ENCODE measurements at places on chromosomes 6 and 20. TPM values are rescaled to one million over a fixed set of nuclear protein-coding genes. Genes with fewer than 3 reads are reported as not detected.

DNA sequence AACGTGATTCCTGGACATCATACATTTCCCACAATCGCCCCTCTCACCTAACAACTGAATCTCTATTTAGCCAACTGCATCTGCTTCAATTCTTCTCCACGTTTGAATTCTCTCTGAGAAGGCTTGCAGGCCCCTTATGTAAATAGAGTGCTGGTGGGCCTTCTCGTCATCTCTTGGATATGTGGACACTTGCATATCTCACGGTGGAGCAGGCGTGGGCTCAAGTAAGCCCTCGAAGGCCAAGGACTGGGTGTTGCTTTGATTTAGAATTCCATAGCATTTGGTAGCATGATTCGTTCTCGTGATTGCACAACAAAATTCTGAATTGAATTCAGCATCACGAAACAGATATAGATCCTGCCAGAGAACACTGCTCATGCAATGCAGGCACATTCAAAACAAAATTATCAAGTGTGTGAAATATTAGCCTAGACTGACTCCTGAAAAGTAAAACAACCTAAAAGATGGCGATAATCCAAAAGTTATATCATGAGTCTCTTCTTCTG is 613.6 kb downstream of the TFAP2A start:
- no peak for DNase-seq

GRCh38 chr6:24910331-24910960 is 25.3 kb downstream of the RIPOR2 start:
- DNase-seq, result no peak

DNA sequence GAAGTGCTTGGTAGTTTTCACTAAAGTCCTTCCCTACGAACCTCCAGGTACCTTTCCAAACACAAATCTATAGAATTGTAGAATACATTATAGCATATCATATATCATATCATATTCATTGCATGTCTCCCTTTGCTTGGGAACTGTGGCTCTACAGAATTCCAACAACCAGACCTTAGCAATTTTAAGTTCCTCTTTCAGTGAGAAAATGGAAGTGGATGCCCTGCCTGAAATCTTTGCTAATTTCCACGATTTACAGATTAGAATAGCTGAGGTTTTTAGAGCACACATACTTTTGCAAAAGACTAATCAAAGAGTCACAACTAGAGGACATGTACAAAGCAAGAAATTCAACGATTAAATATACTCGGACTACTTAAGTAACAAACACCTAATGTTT is 78.6 kb downstream of the TNFRSF21 start:
- DNase-seq, result no peak

GRCh38 chr6:56515081-56515905 is 127.4 kb downstream of the DST start:
- DNase-seq, result no peak

GRCh38 chr6:117309069-117309468 is 43.7 kb downstream of the VGLL2 start:
- no peak for DNase-seq

GRCh38 chr20:7347409-7347808 is 579.9 kb downstream of the BMP2 start:
- no peak for DNase-seq

GRCh38 chr20:32278199-32278643 is 770 bp downstream of the KIF3B start:
- no peak for DNase-seq

GRCh38 chr20:53419693-53420460 is 173.8 kb downstream of the ZNF217 start:
- DNase-seq, result no peak

DNA sequence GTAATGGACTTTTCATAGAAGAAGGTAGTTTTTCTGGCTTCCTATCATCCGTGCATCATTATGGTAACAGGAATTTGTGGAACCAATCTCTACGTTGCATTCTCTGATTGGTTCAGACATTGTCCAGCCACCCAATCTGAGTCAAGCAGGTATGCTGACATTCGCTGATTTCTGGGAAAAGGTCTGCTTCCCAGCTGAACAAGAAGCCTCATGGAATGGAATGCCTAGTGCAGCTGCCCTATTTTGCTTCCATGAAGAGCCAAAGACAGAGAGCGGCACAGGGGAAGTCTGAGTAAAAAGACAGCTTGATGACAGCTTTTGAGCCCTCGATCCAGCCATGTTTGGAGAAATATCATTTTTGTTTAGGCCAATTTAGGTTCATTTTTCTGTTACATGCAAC is 38.5 kb upstream of the TXLNB start:
- DNase-seq, result no peak

DNA sequence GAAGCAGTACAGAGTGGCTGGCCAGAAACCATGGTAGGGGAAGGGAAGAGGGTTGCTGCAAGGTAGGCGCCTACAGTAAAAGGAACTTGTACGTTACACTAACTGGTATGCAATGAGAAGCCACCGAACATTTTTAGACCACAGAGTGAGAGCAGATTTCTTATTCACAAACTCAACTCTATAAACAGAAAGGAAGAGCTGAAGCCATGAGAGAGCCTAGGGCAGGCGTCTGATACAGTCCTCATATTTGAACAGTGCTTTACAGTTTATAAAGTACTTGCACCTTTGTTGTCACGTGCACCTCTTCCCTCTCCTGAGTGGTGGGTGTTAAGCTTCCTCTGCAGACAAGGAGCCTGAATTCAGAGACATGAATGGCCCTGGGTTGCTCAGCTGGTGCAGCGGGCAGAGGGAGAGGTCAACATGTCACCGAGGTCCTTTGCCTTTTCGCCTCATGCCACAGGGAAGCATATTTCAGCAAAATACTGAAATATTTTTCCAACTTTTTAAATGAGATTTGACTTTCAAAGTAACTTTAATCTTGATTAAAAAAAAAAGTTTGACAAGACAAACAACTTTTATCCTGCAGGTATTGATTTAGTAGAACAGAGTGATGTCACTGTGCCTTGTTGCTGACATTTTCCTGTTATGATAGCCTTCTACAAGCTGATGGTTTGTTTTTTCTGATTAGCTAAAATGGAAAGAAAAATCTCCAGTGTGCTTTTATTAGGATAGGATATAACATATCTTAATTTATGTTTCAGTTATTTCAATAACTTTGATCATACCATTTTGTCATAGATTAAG is 23.8 kb downstream of the UST start:
- DNase-seq, result no peak

- no peak for DNase-seq
Measured at GRCh38 chr6:49813248-49813647, 26.2 kb upstream of the PGK2 start.

- DNase-seq, result no peak
Measured at GRCh38 chr6:111710439-111710838, 104.8 kb upstream of the TRAF3IP2 start.

DNA sequence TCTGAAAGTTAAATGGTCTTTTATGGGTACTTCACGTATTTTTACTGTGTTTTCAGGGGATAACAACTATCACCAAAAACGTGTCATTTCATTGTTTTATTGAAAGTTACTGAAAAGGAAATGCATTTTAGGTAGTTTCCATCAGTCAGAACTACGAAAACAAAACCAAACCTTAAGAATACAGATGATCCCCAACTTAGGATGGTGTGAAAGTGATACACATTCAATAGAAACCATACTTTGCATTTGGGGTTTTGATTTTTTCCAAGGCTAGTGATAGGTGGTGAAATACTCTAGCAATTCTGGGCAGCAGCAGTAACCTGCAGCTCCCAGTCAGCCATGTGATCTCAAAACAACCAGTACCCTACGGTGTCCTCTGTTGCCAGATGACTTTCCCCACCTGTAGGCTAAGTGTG is 25.9 kb upstream of the EFHC1 start:
- no peak for DNase-seq

GRCh38 chr20:20367575-20368417 is at the start of gene INSM1:
Gene INSM1, plus strand, starts transcription at chr20:20368104. Its CDS starts 164 bp downstream, at chr20:20368268.
- no peak for DNase-seq

- DNase-seq, result no peak
Measured at GRCh38 chr20:32912688-32913087, 54.0 kb downstream of the EFCAB8 start.

DNA sequence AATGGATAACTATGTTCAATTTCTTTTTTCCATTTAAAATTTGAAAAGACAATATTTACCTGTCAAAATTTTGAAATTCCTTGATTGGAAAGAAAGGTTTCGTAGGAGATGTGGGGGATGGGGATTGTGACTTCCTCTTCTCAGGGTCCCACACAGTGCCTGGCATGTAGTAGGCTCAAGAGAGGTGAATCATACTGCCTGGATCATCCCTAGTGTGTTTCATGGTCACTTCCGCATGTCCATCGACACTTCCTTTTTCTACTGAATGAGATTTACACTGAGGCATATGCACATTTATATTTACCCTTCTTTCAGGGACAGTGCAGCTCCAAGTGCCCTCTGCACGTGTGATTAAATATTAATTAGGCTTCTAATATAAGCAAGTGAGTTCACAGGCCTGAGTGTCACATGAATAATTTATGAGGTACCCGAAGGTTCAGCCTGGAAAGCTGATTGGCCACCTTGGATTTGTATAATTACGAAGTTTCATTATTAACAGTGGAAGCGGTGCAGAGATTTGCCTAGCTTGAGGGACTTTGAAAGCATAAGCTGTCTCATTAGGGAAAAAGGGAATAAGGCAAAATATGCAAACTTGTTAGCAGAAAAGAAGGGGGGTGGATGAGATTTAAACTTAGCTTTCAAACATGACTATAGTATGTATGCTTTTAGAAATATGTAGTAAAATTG is 177.5 kb upstream of the MMS22L start:
- no peak for DNase-seq

- peak; percentile 54 for DNase-seq
Measured at GRCh38 chr6:21596949-21597682, 3.6 kb downstream of the SOX4 start.

- DNase-seq, result peak; percentile 17
Measured at GRCh38 chr20:884983-885952, 30.9 kb downstream of the ANGPT4 start.

DNA sequence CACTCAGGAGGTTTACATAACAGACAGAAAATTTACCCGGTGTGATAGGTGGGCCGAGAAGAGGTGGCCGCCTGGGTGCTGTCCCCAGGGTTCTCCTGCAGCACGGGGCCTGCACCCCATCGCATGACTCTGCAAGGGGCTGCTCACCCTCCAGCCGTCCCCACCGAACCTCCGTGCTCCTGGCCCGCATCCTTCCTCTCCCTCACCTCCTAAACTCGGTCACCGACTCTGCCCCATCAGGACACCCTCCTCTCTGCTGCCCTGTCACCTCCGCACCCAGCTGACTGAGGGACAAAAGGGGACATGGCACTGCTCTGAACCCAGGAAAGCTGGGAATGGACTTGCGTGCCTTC is 147.6 kb downstream of the SYNDIG1 start:
- no peak for DNase-seq

DNA sequence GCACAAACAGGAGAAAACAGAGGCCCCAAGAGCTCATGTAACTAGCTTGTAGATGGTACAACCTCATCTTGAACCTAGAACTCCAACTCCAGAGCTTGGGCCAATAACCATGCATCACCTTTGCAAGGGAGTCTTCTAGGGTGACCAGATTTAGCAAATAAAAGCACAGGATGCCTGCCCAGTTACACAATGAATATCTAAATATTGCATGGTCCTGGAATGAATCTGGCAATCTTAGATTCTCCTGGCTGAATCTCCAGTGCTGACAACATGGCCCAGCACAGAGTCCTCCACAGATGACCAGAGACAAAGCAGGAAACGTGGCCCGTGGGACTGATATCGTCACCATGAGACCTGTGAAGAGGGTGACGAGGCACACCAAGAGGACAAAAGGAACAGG is 494.1 kb downstream of the PREX1 start:
- DNase-seq, result no peak

GRCh38 chr6:129865013-129865412 is 3.9 kb upstream of the TMEM244 start:
- DNase-seq, result no peak

- no peak for DNase-seq
Measured at GRCh38 chr6:141992109-141992508, 140.6 kb upstream of the GJE1 start.

GRCh38 chr6:44353336-44353735 is 10.9 kb downstream of the SPATS1 start:
- DNase-seq, result no peak

GRCh38 chr6:103854059-103854458 is 1005.7 kb downstream of the HACE1 start:
- DNase-seq, result no peak

DNA sequence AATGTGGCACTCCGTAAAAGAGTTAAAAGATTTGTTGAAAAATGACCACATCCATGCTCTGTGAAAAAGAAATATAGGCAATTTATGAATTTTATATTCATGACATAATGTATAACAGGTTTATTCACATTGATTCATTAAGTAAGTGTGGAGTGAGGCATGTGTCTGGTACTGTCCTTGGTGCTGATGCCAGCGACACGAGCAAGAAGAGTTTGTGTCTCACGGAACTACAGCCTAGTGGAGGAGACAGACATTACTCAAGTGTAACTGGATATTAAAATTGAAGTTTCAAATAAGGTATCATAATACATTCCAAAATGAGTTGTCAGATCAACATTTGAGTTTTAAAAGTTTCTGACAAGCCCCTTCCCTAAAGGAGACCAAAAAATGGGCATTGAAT is 158.2 kb upstream of the PRND start:
- peak; percentile 21 for DNase-seq

- DNase-seq, result no peak
Measured at GRCh38 chr6:69624944-69625343, 171.9 kb downstream of the LMBRD1 start.

DNA sequence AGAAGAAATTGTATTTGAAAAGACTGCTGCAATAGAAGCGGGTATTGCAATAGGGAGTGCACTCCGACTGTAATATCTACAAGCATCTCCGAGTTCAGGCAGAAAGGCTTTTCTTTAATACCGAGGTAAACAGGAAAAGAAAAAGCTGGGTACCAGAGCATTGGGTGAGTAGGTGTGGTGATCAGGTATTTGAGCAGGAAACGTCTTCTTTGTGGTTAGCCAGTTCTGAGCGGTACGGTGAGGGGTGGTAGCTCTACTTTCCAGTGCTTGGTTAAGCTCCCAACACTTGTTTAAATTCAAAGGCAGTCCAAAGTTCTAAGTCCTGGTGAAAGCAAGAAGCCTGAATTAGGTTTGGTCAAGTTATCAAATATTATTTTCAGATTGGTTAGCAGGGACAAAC is 404.1 kb downstream of the LMBRD1 start:
- DNase-seq, result no peak

- DNase-seq, result no peak
Measured at GRCh38 chr20:36819659-36820058, 46.1 kb upstream of the DSN1 start.

- DNase-seq, result no peak
Measured at GRCh38 chr20:9066191-9066590, 2.7 kb upstream of the PLCB4 start.

DNA sequence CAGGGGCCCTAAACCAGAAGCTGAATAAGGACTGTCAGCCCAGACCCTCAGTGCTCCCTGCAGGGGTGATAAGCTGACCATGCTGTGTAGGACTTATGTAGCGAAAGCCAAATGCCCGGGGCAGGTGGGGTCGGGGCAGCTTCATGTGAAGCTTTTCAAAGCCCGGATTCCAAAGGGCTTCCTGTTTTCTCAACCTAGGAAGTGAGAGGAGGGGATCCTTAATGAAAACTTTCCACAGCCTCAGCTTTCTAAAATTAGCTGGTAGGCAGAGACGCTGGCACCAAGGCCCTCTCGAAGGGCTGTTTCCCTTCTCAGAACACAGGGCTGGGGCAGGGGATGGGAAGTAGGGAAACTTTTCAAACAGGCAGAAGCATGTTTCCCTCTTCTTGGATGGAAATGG is 148.9 kb downstream of the NFATC2 start:
- DNase-seq, result no peak

Gene ATP5F1E
- polyA plus RNA-seq, result 140 TPM

Gene GNMT
- 0.49 TPM for polyA plus RNA-seq

Gene TNFRSF21
- polyA plus RNA-seq, result 22.9 TPM

Gene OR2H1
- polyA plus RNA-seq, result not detected

Gene C20orf204
- polyA plus RNA-seq, result 1.0 TPM

Gene CALHM6
- 3.8 TPM for polyA plus RNA-seq

Gene SCGN
- polyA plus RNA-seq, result 0.18 TPM

Gene BAK1
- polyA plus RNA-seq, result 19.4 TPM

Gene RAD21L1
- not detected for polyA plus RNA-seq
